ENCODE measurements at places on chromosomes 3 and 15.

DNA sequence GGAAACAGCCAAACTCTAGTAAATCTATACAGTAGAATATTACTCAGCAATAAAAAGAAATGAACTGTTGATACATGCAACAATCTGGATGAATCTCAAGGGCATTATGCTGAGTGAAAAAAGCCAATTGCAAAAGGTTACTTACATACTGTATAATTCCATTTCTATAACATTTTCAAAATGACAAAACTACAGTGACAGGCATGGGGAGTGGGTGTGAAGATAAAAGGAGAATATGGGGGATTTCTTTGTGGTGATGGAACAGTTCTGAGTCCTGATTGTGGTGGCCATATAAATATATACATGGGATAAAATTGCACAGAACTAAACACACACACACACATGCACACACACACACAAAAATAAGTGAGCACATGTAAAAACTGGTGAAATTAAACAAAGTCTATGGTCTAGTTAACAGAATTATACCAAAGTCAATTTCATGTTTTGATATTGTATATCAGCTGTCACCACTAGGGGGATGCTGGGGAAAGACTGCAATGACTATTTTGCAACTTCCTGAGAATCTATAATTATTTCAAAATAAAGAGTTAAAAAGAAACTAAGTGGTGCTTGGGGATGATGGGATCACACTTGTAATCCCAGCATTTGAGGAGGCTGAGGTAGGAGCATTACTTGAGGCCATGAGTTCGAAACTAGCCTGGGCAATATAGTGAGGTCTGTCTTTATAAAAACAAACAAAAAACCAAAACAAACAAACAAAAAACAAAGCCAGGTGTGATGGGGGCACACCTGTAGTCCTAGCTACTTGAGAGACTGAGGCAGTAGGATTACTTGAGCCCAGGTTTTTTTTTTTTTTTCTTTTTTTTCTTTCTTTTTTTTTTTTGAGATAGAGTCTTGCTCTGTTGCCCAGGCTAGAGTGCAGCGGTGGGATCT, 66.0 kb downstream of the SPTSSB start:
- peak; percentile 67 for DNase-seq

- no peak for DNase-seq
Observed at GRCh38 chr3:152113413-152113812, 155.3 kb upstream of the MBNL1 start.

DNA sequence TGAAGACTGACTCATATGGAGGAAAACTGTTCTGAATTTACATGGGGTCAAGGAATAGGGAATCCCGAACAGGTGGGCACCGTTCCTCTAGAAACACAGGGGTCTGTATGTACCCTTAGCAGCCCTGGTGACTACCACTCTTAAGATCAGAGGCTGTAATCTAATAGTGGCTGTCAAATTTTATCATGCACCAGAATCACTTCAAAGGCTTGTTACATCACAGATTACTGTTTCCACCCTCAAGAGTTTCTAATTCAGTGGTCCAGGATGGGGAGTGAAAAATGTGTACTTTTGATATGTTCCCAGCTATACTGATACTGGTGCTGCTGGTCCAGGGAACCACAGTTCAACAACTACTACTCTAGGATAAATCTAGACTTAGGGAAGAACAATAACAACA, 27.9 kb downstream of the DYNC1LI1 start:
- DNase-seq, result no peak

DNA sequence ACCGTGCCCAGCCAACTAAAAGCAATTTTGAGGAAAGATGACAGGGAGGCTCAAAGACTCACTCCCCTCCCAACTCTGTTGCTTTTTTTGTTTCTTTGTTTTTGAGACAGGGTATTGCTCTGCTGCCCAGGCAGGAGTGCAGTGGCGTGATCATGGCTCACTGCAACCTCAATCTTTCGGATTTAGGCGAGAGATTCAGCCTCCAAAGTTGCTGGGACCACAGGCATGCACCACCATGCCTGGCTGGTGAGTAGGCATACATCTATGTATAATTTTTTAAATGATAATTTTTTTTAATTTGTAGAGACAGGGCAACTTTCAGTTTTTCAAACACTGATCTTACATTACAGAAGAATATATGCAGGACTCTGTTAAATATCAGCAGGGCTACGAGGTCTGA, 15.8 kb upstream of the THUMPD3 start:
- no peak for DNase-seq

DNA sequence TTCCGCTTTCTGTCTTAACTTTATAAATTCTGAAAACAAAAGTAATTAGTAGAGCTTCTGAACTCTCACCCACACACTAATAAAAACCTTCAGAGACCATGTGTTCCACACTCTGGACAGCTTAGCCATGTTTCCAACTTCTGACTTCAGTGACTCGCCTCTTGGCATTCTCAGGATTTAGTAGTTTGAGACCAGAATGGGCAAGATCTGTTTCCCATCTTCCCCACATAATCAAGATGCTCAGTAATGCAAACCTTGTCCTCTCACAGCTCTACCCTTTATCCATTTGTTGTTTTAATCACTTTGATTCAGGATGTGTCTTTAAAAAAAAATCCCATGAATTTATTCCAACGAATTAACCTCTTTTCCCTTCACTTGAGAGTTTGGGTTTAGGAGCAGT, 166.6 kb upstream of the SLC24A5 start:
- DNase-seq, result no peak

GRCh38 chr3:13507570-13508339, 27.6 kb downstream of the HDAC11 start:
- DNase-seq, result peak; percentile 42

GRCh38 chr3:147130461-147130860, 275.9 kb downstream of the ZIC4 start:
- DNase-seq, result no peak

- DNase-seq, result no peak
Observed at GRCh38 chr3:32961189-32961715, 9.8 kb downstream of the CCR4 start.

DNA sequence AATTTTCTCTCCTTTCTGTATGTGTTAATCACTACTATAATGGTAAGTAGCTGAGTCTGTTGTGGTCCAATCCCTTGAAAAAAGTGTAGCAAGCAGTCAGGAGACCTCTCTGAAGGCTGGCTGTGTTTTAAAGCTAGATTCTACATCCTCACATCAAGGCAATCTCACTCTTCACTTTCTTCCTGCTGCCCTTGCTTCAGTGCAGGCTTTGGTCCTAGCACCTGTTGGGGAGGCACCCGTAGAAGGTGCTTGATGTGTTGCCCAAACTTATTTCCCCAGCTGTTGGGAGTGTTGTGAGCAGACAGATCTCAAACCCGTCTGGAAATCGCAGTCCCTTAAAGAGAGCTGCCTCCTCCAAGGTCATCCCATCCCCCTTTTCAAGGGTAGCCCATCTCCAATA, 8.6 kb downstream of the FRMD4B start:
- DNase-seq, result no peak

DNA sequence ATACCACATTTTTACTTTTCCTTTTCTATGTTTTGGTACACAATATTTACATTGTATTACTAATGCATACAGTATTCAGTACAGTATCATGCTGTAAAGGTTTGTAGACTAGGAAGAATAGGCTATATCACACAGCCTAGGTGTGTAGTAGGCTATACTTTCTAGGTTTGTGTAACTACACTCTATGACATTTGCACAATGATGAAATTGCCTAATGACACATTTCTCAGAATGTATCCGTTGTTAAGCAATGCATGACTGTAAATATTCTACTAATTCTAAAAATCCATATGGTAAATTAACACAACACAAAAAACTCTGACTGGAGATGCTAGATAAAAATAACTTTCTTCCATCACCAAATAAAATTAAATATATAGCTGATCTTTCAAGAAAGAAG, 16.2 kb downstream of the NEDD4 start:
- no peak for DNase-seq

DNA sequence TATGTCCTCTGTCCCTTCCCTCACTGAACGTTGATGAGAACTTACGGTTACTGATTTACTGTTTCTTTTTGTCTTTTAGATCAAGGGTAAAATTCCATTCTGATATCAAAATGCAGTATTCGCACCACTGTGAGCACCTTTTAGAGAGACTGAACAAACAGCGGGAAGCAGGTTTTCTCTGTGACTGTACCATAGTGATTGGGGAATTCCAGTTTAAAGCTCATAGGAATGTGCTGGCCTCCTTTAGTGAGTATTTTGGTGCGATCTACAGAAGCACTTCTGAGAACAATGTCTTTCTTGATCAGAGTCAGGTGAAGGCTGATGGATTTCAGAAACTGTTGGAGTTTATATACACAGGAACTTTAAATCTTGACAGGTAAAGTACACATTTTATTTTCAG, 990 bp downstream of the MYNN start:
- no peak for DNase-seq

GRCh38 chr3:151537726-151538125, 76.9 kb upstream of the IGSF10 start:
- DNase-seq, result no peak

DNA sequence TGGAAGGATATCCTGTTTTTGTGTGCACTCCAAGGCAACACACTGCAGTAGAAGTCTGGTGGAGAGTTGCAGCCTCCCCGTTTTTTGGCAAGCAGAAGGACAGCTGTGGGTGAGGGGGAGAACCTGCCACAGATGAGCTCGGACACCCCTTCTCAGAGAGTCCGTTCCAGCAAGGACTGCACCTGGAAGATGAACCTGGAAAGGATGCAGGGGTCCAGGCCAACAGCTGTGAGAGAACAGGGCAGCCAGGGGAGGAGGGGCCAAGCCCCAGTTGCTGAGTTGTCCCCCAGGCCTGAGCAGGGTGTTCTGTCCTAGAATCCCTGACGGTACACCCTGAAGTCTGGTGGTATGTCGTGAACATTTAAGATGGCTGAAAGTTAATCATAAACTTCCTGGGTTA, 30.2 kb downstream of the ZXDC start:
- DNase-seq, result no peak

- no peak for DNase-seq
Observed at GRCh38 chr3:59895972-59896371, 846.1 kb upstream of the CFAP20DC start.

DNA sequence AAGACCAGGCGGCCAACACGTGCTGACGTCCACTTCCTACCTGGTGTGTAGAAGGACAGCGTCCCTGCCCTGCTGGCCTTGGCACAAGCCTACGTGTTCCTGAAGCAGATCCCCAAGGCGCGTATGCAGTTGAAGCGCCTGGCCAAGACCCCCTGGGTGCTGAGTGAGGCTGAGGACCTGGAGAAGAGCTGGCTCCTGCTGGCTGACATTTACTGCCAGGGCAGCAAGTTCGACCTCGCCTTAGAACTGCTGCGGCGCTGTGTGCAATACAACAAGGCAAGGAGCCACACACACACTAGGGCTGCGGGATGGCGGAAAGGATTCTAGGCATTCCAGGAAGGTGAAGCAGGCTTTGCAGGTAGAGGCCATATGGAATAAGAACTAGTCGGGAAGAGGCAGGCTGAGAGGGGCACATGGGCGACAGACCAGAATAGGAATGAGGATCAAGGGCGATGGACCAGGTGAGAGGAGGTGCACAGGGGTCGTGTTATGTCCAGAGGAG, 15.9 kb downstream of the CSRNP1 start:
- DNase-seq, result no peak

- no peak for DNase-seq
Observed at GRCh38 chr3:176120507-176120906, 1076.8 kb downstream of the TBL1XR1 start.

DNA sequence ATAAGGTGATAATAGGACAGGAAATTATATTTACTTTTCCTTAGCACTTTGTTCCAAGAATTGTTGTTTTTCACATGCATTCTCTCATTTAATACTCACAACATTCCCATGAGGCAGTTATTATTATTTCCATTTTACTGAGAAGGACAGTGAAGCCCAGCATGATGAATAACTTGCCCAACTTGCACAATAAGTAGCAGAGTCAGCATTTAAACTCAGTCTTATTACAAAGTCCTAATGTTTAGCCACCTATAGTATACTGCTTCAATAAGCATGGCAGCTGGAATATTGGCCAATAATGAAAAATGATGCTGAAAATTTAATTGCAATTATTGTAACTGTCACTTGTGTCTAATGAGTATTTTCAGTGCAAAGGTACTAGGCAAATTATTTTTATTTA, 45.7 kb downstream of the SYNPR start:
- DNase-seq, result no peak

DNA sequence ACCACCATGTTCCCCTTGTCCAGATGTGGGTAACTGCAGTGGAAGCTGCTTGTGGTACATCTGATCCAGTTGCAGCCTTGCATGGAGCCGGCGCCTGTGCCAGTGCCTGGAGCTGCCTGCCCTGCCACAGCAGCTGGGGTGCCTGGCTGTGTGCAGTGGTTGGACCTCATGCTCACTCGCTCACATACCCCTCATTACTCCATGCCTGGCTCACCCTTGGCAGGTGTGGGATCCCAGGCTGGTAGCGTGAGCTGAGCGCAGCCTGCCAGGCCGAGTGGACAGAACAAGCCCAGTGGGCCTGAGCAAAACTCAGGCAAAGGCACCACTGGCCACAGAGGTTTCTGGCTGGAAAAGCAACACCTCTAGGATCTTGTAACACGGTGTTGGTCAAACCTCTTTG, 35.7 kb downstream of the ROPN1B start:
- DNase-seq, result no peak

GRCh38 chr3:191972714-191973398, 511.9 kb downstream of the PYDC2 start:
- no peak for DNase-seq

DNA sequence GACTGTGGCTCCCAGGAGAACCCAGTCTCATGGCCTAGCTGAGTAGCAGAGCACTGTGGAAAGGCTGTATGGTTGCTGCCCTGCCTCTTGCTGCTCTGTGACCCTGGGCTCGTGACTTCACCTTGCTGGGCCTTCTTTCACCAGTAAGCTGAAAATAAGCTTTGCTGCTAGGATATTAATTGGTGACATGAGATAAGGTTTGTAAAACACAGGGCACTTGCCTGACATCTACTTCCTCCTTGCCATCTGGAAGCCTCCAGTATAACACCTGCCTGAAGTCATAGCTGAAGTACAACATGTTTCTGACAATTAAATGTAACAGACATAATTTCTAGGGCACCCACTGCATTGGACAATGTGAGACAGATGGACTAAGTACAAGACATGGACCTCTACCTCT, 53.6 kb downstream of the CLEC3B start:
- DNase-seq, result peak; percentile 30

DNA sequence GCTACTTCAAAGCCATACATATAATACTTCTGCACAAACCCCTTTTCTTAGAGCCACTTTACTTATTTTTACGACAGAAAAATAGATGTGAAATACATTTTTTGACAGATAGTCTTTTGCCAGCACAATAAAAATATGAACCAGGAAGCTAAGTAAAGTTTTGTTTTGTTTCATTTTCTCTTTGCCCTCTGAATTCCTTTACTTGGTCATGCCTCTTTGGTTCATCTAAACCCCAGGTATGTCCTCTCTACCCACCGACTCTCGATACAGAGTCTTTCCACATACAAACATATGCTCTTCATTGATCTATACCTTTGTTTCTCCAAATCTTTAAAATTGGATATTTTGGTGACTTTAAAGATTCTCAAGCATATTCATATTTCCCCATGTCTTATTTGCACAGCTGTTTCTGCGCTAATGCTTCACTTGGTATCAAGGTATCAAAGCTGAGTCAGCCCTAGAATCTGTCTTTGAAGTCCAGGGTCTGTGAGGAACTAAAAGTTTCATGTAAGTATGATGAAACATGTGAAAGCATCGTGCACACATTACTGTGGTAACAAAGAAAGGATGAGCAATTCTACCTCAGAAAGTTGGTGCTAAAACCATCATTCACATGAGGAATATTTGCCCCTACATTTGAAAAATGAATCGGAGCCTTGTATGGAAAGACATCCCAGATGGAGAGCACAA, 845.4 kb downstream of the NAALADL2 start:
- no peak for DNase-seq
